ENCODE measurements at places on chromosomes 13 and 19. TPM values are rescaled to one million over a fixed set of nuclear protein-coding genes. Genes with fewer than 3 reads are reported as not detected.

MRPL4 gene
- 50.8 TPM for total RNA-seq

DNA sequence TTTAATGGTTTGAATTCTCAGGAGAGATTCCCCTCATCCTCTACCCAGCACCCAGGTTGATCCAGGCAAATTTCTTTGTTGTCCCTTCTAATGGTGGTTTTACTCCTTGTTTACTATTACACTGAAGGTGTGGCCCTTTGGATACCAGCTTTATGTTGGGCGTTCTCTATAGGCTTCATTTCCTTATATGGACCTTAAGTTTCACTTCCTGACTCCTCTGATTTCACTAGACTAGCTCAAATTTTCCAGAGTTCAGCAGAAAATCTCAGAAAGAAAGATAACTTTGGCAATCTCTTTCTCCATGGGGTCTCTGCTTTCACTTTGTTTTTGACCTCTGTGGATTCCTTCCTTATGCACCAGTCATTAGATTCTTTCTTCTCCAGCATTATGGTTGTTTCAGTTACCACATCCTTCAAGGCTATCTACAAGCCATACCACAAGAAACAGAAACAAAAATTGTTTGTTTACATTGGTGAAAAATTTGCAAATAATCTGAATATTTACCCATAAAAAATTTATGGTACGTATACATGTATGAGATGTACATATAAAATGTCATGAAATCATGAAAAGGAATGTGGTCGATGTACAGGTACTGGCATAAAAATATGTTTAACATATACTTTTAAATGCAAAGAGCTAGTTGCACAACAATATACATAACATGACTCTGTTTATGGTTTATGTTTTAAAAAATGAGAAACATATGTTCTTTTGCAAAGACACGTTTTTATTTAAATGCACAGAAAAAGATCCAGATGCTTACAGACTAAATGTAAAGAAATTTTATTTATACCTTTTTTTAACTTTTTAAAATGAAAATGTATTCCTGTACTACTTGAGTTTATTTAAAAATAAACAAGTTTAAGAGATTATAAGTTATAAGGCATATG lies 212.6 kb downstream of the LACC1 start:
- peaks cover 8% of the 10 kb centered on the region for H3K4me1 ChIP-seq
- no peak overlapping the region for H3K4me3 ChIP-seq

DNA sequence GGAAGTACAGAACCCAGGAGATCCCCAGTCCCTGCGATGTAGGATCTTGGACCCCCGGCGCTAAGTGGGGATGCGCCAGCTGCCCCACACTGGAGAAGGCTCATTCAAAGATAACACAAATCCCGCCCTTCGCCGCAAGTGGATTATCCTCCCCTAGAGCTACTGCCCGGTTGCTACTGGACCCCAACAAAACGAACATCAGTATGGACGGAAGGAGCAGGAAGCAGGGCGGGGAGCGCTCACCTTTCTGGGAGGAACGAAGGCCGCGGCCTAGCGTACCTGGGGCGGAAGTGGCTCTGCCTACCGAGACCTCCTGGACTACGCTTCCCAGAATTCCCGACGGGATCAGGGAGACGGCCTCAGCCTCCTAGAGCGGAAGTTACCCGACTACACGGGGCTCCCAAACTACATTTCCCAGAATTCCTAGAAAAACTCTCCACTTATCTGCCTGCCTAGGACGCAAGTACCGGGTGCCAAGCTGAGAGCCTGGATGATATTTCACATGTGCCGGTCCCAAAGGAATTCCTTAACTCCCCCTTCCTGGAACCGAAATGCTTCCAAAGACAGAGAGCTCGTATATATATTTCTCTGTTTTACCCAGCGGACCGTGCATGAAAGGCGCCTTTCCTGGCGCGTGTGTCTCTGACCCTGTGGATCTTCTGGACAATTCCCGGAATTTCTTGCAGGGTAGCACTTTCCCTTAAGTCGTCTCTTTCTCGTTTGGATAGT lies at the start of gene ZNF112:
ZNF112 (minus strand) TSS at position 298 of the 729 bp plus-strand sequence. CDS start 16,141 bp downstream, outside the sequence.
- H3K27me3 ChIP-seq = peaks cover 9% of the 10 kb centered on the region
- H3K4me1 ChIP-seq = peaks cover 8% of the 10 kb centered on the region
- no peak for DNase-seq
- H3K27ac ChIP-seq = no peak within 1 kb of the TSS

DNA sequence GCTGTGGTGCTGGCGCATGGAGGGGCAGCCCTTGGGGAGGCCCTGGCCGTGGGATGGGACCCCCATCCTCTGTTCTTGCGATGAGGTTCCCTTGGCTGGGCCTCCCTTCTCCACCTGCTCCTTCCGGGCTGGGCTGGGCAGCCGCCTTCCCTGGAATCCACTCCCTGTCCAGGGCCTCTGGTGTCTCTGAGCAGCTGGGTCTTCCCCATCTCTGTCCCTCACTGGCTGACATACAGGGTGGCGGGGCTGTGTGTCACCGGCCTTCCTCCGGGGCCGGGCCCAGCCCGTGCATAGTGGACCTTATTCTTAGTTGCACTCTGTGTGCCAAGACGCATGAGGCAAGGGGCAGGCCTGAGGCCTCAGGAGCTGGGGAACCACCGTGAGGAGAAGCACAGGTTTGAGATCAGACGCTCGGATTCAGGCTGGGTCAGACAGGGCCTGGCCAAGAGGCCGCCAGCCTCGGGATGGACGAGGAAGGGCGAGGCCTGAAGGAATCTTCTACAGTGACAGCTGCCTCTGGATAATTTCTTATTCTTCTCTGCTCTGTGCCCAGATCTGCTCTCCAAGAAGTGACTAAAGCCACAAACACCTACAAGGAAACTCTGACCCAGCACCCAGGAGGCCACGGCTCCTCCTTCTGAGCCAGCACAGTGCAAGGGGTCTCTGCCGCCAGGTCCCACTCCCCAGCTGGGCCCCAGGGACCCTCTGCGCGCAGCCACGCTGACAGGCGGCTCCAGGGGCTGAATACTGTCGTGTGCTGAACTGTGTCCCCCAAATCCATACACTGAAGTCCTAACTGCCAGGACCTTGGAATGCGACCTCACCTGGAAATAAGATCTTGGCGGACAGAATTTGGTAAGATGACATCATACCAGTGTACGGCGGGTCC lies 11.0 kb downstream of the SGTA start:
- no peak overlapping the region for H3K4me3 ChIP-seq
- no peaks in the 10 kb centered on the region for H3K27me3 ChIP-seq
- no peak for DNase-seq
- no peak overlapping the region for H3K27ac ChIP-seq

DNA sequence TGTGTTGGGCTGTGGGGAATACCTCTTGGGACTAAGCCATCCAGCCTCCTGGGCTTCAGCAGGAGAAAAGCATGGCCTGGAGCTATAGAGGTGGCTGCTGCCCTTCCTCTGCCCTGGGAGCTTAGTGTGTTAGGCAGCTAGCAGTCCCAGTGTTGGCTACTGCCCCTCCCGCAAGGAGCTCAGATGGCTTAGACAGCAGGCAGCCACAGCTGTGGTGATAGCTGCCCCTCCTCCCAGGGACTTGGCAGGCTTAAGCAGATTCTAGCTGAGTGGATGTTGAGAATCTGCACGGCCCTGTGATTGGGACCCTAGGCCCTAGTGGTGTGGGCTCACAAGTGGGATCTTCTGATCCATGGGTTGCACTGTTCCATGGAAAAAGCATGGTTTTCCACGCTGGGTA lies 264.5 kb downstream of the TDRD3 start:
- DNase-seq = no peak
- H3K4me1 ChIP-seq = no peaks in the 10 kb centered on the region
- H3K36me3 ChIP-seq = no peaks in the 10 kb centered on the region
- H3K4me3 ChIP-seq = no peak overlapping the region
